A549 treated with AZD2906 at 1 μM for 4 hours (cell line): ENCODE measurements at places on chromosomes 13 and 19. TPM values are rescaled to one million over a fixed set of nuclear protein-coding genes. Genes with fewer than 3 reads are reported as not detected.

The SMARCA4 gene
- total RNA-seq = 6.8 to 10.7 TPM (median 8.5 TPM) in 5 replicates

The SPACA4 gene
- 0.06 TPM in 1 of 5 replicates, not detected in the others for total RNA-seq

The PSG3 gene
- total RNA-seq = 0.07 to 0.18 TPM (median 0.13 TPM) in 4 of 5 replicates, not detected in the other

The ZNF534 gene
- total RNA-seq = not detected in 5 replicates

The IGFLR1 gene
- 10.9 to 12.5 TPM (median 11.8 TPM) in 5 replicates for total RNA-seq

The OLFM4 gene
- total RNA-seq = 0.02 TPM in 1 of 5 replicates, not detected in the others

The EGLN2 gene
- 82.4 to 100 TPM (median 99.5 TPM) in 5 replicates for total RNA-seq

The C19orf73 gene
- 0.91 to 2.0 TPM (median 1.6 TPM) in 5 replicates for total RNA-seq

The NCR1 gene
- total RNA-seq = not detected in 5 replicates

The TBXA2R gene
- total RNA-seq = 1.2 to 1.6 TPM (median 1.3 TPM) in 5 replicates

The CGB7 gene
- total RNA-seq = 0.32 to 0.76 TPM (median 0.42 TPM) in 5 replicates

The COG6 gene
- 3.8 to 5.3 TPM (median 4.7 TPM) in 5 replicates for total RNA-seq

The ZNF560 gene
- not detected in 5 replicates for total RNA-seq

The ZNF112 gene
- 1.6 to 2.3 TPM (median 1.8 TPM) in 5 replicates for total RNA-seq

The ONECUT3 gene
- 0.01 to 0.02 TPM (median 0.02 TPM) in 3 of 5 replicates, not detected in the others for total RNA-seq

The FREM2 gene
- not detected in 5 replicates for total RNA-seq

The PRODH2 gene
- total RNA-seq = 0.14 to 0.56 TPM (median 0.23 TPM) in 5 replicates

The OR10H1 gene
- not detected in 5 replicates for total RNA-seq

The EEF1AKMT1 gene
- total RNA-seq = 4.0 to 4.6 TPM (median 4.5 TPM) in 5 replicates

The ZNF793 gene
- total RNA-seq = 0.01 to 0.08 TPM (median 0.03 TPM) in 5 replicates

The CHAF1A gene
- 20.4 to 22.3 TPM (median 21.2 TPM) in 5 replicates for total RNA-seq

The WDFY2 gene
- 2.3 to 3.2 TPM (median 3.1 TPM) in 5 replicates for total RNA-seq

The TDRD12 gene
- total RNA-seq = 0.10 to 0.23 TPM (median 0.19 TPM) in 5 replicates

The ACER1 gene
- not detected in 5 replicates for total RNA-seq

The LSR gene
- total RNA-seq = 8.1 to 11.4 TPM (median 9.9 TPM) in 5 replicates

The KRTDAP gene
- total RNA-seq = not detected in 5 replicates

The NUP58 gene
- total RNA-seq = 16.4 to 21.2 TPM (median 17.2 TPM) in 5 replicates

The ARID3A gene
- 3.8 to 6.8 TPM (median 5.1 TPM) in 5 replicates for total RNA-seq

The APOE gene
- 10.6 to 22.1 TPM (median 14.8 TPM) in 5 replicates for total RNA-seq

The ACP5 gene
- total RNA-seq = 0.14 to 0.39 TPM (median 0.22 TPM) in 5 replicates

The LILRB4 gene
- not detected in 5 replicates for total RNA-seq

The BRME1 gene
- 0.34 to 0.57 TPM (median 0.46 TPM) in 4 of 5 replicates, not detected in the other for total RNA-seq

The ZNF813 gene
- total RNA-seq = 0.16 to 0.32 TPM (median 0.19 TPM) in 5 replicates

The ZNF443 gene
- 0.86 to 1.2 TPM (median 0.89 TPM) in 5 replicates for total RNA-seq

The KLF2 gene
- total RNA-seq = 13.1 to 34.2 TPM (median 27.7 TPM) in 5 replicates

The ZNF227 gene
- 9.7 to 12.9 TPM (median 10.0 TPM) in 5 replicates for total RNA-seq

The PCP2 gene
- 0.23 TPM in 1 of 5 replicates, not detected in the others for total RNA-seq

The DMPK gene
- 29.1 to 45.4 TPM (median 40.2 TPM) in 5 replicates for total RNA-seq

The PSG4 gene
- 0.37 to 0.83 TPM (median 0.52 TPM) in 5 replicates for total RNA-seq

The CERS1 gene
- 3.6 to 5.3 TPM (median 5.0 TPM) in 5 replicates for total RNA-seq

The PCDH9 gene
- total RNA-seq = 5.1 to 7.9 TPM (median 7.0 TPM) in 5 replicates
